Activated naive CD4-positive, alpha-beta T cell treated with anti-CD3 and anti-CD28 coated beads for 36 hours (primary cell): ENCODE measurements at places on chromosomes 7 and 10. TPM values are rescaled to one million over a fixed set of nuclear protein-coding genes. Genes with fewer than 3 reads are reported as not detected.
A peak's percentile ranks its signal among the peaks of the same experiment; 100 is the strongest.

GRCh38 chr10:79269443-79269842 is 77.8 kb upstream of the PPIF start:
- no peak overlapping the region for H3K27ac ChIP-seq
- DNase-seq = no peak
- no peaks in the 10 kb centered on the region for H3K36me3 ChIP-seq
- no peaks in the 10 kb centered on the region for H3K27me3 ChIP-seq

- H3K27ac ChIP-seq = no peak overlapping the region
- no peak overlapping the region for H3K4me3 ChIP-seq
- DNase-seq = no peak
- H3K4me1 ChIP-seq = no peaks in the 10 kb centered on the region
- peaks cover 26% of the 10 kb centered on the region for H3K36me3 ChIP-seq
Observed at GRCh38 chr10:132691711-132692153, 94.2 kb downstream of the NKX6-2 start.

GRCh38 chr10:14684354-14684753 is 90.3 kb downstream of the FAM107B start:
- no peak overlapping the region for H3K27ac ChIP-seq
- peaks cover 6% of the 10 kb centered on the region for H3K4me1 ChIP-seq
- no peak for DNase-seq
- H3K4me3 ChIP-seq = no peak overlapping the region
- H3K36me3 ChIP-seq = no peaks in the 10 kb centered on the region

Gene RADIL
- 0.42 TPM for total RNA-seq

Gene ATP5F1C
- total RNA-seq = 287 TPM

GRCh38 chr10:132848291-132848701 is 62.3 kb upstream of the NKX6-2 start:
- no peaks in the 10 kb centered on the region for H3K36me3 ChIP-seq
- no peak for DNase-seq
- H3K4me1 ChIP-seq = peaks cover 7% of the 10 kb centered on the region
- H3K4me3 ChIP-seq = peak overlapping the region; percentile 46

Gene TMEM273
- total RNA-seq = 0.48 TPM

- no peak for DNase-seq
- no peak overlapping the region for H3K27ac ChIP-seq
- H3K27me3 ChIP-seq = no peaks in the 10 kb centered on the region
- no peaks in the 10 kb centered on the region for H3K4me1 ChIP-seq
Observed at GRCh38 chr10:12279281-12279680, 70.1 kb upstream of the CAMK1D start.

DNA sequence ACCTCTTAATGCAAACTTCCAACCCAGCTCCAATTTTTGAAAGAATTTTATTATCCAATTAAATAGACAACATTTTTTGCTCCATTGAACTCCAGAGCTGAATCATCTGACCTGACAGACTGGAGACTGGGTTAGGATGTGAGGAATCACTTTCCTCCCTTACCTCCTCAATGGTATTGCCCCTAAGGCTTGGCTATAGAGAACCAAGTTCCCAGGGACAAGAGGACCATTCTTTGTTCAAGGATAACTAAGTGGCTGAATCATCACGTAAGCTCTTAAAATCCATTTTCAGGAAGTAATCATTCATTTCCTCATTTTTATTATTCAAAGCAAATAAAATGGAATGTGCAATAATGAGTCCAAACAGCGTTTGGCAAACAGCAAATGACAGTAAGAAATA is 335.1 kb downstream of the GATA3 start:
- H3K27me3 ChIP-seq = peaks cover 2% of the 10 kb centered on the region
- no peaks in the 10 kb centered on the region for H3K4me1 ChIP-seq
- no peak for DNase-seq

DNA sequence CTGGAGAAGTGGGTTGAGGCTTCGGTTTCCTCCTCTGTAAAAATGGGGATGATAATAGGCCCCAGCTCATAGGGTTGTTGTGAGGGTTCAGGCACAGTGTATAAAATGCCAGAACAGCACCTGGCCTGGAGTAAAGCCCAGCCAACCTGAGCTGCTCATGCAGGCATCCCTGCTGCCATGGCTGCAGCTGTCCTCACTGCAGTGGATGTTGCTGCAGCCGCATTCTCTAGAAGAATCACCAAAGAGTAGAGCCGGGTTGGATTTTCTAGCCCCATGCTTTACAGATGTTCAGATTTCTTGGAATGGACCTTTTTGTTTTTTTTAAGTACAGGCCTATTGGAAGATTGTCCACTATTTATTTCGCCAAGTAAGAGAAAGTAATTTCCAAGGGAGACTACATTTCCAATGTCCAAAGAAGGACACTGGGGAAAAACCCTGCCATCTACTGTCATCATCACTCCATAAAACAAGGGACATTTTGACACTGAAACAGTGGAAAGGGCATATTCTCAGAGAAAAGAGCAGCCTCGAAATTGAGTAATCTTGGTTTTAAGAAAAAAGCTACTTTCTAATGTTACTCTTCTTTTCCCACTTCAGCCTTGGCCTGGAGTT is 147.5 kb upstream of the TCF7L2 start:
- no peak for DNase-seq
- no peaks in the 10 kb centered on the region for H3K27me3 ChIP-seq
- peaks cover 4% of the 10 kb centered on the region for H3K36me3 ChIP-seq
- H3K4me3 ChIP-seq = no peak overlapping the region
- no peaks in the 10 kb centered on the region for H3K4me1 ChIP-seq

GRCh38 chr7:156829669-156830336 is 63.2 kb downstream of the LMBR1 start:
- peaks cover 14% of the 10 kb centered on the region for H3K36me3 ChIP-seq
- no peak overlapping the region for H3K27ac ChIP-seq
- DNase-seq = no peak
- no peak overlapping the region for H3K4me3 ChIP-seq
- no peaks in the 10 kb centered on the region for H3K4me1 ChIP-seq

DNA sequence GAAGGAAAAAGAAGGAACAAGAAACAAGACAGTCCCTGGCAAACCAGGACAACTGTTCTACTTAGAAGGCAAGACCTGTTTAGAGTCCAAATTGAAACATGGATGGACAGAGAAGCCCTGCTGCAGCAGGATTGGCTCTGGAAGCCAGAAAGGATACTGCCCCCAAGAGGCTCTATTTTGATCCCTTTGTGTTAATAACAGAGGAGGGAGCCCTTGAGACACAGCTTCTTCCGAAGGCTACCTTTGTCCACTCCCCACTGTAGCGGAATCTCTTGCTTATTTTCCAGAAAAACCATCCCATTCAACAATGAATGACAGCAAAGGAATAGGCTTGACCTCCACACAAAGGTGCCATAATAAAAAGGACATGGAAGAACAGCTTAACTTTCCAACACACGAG is 120.3 kb upstream of the FOXK1 start:
- H3K4me1 ChIP-seq = no peaks in the 10 kb centered on the region
- no peak overlapping the region for H3K4me3 ChIP-seq
- DNase-seq = no peak
- no peak overlapping the region for H3K27ac ChIP-seq
- H3K27me3 ChIP-seq = peaks cover 32% of the 10 kb centered on the region
- H3K36me3 ChIP-seq = no peaks in the 10 kb centered on the region

GRCh38 chr7:30805931-30806330 is 34.7 kb downstream of the MINDY4 start:
- no peak overlapping the region for H3K4me3 ChIP-seq
- H3K27ac ChIP-seq = no peak overlapping the region
- no peak for DNase-seq
- peaks cover 1% of the 10 kb centered on the region for H3K4me1 ChIP-seq
- no peaks in the 10 kb centered on the region for H3K36me3 ChIP-seq
- no peaks in the 10 kb centered on the region for H3K27me3 ChIP-seq

Gene PSD
- total RNA-seq = 7.2 TPM

DNA sequence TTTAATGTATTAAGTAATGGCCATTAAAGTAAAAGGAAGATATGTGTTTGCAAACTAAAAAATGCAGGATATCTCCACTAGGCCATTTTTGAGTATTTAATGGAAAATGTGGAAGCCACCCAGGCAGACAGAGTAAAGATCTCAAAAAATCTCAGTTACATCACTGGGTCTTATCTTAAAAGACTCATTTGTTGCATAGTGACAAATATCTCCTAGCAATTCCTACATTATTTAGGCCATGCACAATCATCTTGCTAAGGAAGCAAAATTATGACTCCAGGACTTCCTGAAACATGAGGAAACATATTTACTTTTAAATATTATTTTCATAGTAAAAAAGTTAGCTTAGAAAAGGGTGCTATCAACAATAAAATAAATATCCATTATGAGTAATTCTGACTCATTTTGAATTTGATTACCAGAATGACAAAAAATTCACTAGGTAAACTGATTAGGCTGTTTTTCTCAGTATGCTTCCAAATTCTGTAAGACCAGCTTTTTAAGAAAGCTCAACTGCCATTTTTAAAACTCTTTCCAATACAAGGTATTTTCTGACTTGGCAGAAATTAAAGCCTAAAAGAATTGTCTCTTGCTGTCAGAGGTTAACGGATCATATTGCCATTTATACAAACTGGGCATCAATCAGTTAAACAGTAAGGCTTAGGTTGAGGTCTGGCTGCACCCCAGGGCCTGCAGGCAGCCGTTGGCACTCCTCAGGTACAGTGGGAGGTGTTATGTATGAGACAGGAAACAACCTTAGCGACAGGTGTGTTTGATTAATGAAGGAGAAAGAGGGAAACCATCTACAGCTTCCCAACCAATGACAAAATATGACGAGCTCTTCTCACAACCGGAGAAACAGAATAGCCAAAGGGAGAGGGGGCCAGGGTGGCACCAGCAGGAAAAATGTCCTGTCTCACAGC is 31.8 kb downstream of the PCLO start:
- DNase-seq = no peak
- no peaks in the 10 kb centered on the region for H3K27me3 ChIP-seq
- no peak overlapping the region for H3K4me3 ChIP-seq
- no peak overlapping the region for H3K27ac ChIP-seq

DNA sequence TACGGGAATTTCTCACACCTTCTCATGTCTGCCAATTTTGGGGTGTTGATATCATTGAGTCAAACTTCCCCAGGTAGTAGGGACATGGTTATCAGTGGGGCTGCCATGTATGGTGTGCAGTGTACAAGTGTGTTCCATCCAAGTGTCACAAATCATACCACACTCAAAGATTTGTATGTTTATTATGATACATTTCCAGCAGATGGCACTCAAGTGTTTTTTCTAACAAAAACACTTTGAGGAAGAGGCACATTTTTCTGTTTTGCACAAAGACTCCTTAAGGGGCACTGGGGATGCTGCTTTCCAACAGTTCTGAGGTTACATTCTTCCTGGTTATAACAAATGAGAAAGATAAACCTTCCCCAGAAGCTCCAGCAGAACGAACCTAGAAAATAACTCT is 414.5 kb downstream of the REEP3 start:
- no peak overlapping the region for H3K27ac ChIP-seq
- no peak for DNase-seq
- H3K4me3 ChIP-seq = no peak overlapping the region
- H3K27me3 ChIP-seq = no peaks in the 10 kb centered on the region

GRCh38 chr7:72405418-72405817 is 6.7 kb downstream of the CALN1 start:
- no peaks in the 10 kb centered on the region for H3K4me1 ChIP-seq
- peak; percentile 8 for DNase-seq
- peaks cover 2% of the 10 kb centered on the region for H3K27me3 ChIP-seq
- H3K4me3 ChIP-seq = no peak overlapping the region
- H3K27ac ChIP-seq = no peak overlapping the region

GRCh38 chr7:49839863-49840645 is 66.6 kb downstream of the VWC2 start:
- no peak for DNase-seq
- no peak overlapping the region for H3K4me3 ChIP-seq
- H3K36me3 ChIP-seq = no peaks in the 10 kb centered on the region
- H3K27ac ChIP-seq = no peak overlapping the region

GRCh38 chr10:100024748-100025147 is 15.0 kb upstream of the DNMBP start:
- peaks cover 3% of the 10 kb centered on the region for H3K27me3 ChIP-seq
- peaks cover 7% of the 10 kb centered on the region for H3K4me1 ChIP-seq
- no peak overlapping the region for H3K4me3 ChIP-seq
- H3K27ac ChIP-seq = no peak overlapping the region
- no peak for DNase-seq
- no peaks in the 10 kb centered on the region for H3K36me3 ChIP-seq

- DNase-seq = no peak
- no peaks in the 10 kb centered on the region for H3K36me3 ChIP-seq
- H3K4me1 ChIP-seq = peaks cover 7% of the 10 kb centered on the region
- no peak overlapping the region for H3K27ac ChIP-seq
- no peaks in the 10 kb centered on the region for H3K27me3 ChIP-seq
- H3K4me3 ChIP-seq = no peak overlapping the region
Observed at GRCh38 chr7:101940830-101941229, 123.4 kb downstream of the CUX1 start.

DNA sequence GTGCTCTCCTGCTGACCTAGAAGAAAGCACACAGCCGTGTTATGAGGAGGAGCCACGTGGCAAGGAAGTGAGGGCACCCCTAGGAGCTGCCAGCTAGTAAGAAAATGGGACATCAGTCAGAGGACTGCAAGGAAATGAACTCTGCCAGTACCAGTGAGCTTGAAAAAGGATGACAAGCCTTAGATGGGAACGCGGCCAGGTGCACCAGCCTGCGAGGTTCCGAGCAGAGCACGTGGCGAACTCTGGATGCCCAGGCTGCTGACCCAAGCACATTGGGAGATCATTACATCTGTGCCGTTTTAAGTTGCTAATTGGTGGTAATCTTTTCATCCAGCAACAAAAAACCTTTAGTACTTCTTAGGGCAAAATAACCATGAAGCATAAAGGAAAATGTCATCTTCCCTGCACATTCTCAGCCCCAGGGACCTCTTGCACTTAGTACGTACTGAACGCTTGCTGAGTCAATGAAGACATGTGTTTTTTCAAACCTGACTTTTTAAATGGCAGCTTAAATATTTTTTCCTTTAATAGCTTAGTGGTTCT is 69.4 kb downstream of the AMZ1 start:
- no peak for DNase-seq
- peaks cover 13% of the 10 kb centered on the region for H3K36me3 ChIP-seq
- H3K4me1 ChIP-seq = peaks cover 35% of the 10 kb centered on the region
- H3K27ac ChIP-seq = peak overlapping the region; percentile 94
- no peak overlapping the region for H3K4me3 ChIP-seq

DNA sequence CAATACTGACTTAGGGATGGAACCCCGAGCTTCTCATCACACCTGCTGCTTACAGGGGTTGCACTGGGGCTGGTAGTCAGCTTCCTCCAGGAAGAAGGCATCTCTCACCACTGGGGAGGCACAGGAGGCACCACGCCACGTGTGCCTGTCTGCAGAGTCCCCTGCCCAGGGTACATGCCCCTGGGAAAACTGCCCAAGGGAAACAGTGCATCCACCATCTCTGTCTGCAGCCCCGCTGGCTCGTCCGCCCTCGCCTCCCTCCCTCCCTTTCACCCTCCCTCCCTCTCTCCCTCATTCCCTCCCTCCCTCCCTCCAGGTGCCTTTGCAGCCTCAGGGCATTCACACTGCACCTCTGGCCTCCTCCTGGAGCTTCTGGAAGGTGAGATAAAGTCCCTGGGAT is 101.1 kb downstream of the PTPRE start:
- H3K4me3 ChIP-seq = no peak overlapping the region
- H3K36me3 ChIP-seq = no peaks in the 10 kb centered on the region
- peaks cover 7% of the 10 kb centered on the region for H3K4me1 ChIP-seq
- H3K27me3 ChIP-seq = peaks cover 7% of the 10 kb centered on the region

Gene FGF8
- total RNA-seq = not detected

- H3K4me1 ChIP-seq = peaks cover 24% of the 10 kb centered on the region
- DNase-seq = peak; percentile 30
- no peak overlapping the region for H3K4me3 ChIP-seq
Observed at GRCh38 chr7:25260862-25261494, 32.7 kb upstream of the NPVF start.
